ENCODE measurements at places on chromosomes 6 and 20.

DNA sequence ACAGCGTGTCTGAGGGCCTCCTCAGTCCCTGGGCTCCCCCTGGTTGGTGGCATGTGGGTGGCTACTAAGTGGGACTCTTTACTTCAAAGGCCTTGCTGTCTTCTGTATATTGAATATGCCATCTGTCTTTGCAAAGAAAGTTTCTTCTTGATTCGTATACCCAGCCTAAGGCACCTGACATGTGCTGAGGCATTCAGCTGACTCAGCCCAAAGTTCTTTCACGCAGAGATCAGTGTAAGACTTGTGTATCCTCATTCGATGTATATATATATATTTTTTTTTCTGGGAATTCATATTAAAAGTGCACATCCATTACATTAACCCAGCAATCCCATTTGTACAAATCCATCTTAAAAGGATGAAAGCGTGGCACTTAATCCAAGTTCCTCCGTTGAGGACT lies 115.1 kb upstream of the PMEPA1 start:
- no peak for DNase-seq

GRCh38 chr20:48329676-48330664 lies 497.8 kb downstream of the PREX1 start:
- DNase-seq, result no peak

DNA sequence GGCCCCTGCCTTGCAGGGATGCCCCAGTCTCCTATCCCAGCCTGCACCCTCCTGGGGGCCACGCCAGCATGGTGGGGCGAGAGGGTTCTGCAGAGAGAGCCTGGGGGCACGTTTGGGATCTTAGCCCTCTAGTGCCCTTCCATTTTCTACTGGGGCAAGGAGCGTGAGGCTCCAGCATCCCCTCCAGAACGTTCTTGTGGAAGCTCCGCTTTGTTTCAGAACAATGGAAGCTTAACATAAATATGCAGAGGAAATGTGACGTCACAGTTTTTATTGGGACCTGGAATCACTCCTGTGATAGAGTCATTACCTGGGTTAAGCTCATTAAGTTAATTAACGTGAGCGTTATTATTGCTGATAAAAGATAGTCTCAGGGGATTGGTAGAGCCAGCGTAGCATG lies 19.6 kb downstream of the BHLHE23 start:
- no peak for DNase-seq

DNA sequence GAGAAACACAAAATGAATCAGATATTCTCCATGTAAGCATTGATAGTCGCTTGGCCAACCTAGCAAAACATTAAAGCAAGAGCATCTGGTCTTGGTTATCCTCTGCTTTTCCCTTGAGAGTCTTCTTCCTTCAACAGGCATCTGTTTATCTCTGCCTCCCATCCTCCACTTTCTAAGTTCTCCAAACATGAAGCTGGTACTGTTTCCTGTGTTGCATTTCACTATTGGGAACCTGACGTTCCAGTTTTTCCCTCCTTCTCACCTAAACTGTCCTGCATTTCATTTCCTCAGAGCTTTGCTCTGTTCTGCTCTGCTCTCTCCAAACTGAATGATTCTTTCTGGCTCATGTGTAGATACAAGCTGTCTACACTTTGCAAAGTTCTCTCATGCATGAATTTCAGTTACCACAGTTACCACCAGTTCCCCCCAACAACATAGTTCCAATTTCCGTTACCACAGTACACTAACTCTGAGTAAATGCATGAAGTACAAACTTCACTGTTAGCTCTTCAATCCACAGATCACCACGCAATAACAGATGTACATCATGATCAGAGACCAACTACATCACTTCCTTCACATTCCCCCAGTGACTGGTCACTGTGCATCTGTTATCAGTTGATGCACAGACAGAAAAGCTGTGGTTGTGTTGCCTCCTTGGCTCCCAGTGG lies 86.7 kb upstream of the F13A1 start:
- no peak for DNase-seq

DNA sequence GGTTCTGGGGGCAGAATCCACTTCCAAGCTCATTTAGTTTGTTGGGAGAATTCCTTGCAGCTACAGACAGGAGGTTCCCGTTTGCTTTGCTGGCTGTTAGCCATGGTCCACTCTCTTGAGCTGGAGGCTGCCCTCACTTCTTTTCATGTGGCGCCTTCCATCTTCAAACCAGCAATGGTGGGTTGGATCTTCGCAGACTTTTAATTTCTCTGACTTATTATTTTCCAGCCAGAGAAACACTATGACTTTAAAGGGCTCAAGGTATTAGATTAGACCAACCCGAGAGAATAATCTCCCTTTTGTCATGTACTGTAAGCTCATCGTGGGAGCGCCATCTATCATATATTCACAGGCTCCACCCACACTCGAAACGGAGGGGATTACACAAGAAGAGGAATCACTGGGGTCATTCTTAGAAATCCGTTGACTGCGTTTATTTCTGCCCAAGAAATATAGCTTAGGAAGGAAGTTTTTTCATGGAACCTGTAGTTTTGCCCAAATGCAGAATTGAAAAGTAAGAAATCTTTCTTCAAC lies 38.9 kb downstream of the SAMD5 start:
- no peak for DNase-seq

DNA sequence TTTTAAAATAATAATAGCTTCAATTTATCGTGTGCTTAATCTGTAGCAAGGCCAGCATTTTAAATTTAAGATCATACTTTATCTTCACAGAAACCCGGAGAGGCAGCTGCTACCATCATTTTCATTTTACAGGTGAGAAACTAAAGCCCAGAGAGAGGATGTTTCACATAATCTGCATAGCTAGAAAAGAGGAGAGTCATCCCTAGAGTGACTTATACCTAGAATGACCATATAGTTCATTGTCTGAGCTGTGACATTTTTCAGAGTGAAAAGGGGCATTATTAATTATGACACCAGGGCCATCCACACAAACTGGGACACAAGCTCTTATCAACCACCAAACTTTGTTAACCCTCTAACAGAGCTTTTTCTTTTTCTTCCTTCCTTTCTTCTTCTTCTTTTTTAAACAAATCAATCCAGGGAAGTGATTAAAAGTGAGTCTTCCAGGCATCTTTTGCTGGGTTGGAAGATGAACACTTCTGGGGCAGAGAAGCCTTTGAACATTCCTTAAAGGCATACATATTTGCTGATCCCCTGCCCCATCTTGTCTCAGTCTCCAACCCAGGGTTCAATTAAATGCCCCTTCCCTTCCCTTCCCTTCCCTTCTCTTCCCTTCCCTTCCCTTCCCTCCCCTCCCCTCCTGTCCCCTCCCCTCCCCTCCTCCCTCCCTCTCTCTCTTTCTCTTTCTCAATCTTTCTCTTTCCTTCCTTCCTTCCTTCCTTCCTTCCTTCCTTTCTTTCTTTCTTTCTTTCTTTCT lies 272.5 kb upstream of the JAG1 start:
- no peak for DNase-seq

DNA sequence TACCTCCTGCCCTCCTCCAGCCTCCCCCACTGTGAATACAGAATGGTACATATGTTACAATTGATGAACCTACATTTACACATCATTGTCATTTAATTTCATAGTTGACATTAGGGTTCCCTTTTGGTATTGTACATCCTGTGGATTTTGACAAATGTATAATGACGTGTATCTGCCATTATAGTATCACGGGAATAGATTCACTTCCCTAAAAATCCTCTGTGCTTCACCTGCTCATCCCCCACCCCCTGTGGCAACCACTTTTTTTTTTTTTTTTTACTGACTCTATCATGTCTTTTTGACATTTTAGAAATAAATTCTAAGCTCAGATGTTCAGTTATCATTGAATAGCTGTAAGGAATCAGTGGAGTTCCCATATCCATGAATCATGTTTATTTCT lies 30.4 kb downstream of the HECA start:
- DNase-seq, result no peak

Measured in activated CD8-positive, alpha-beta T cell treated with anti-CD3 and anti-CD28 coated beads, Interleukin-2, amount 10 ng/mL, durations not matched to agents 7 days and 5 days (primary cell).